Purkinje cell (primary cell): ENCODE measurements at places on chromosomes 16 and 17. TPM values are rescaled to one million over a fixed set of nuclear protein-coding genes. Genes with fewer than 3 reads are reported as not detected.

KRTAP4-1 gene
- not detected in 2 replicates for polyA plus RNA-seq

CES1 gene
- not detected in 2 replicates for polyA plus RNA-seq

ECI1 gene
- 2.8 and 7.7 TPM in 2 replicates for polyA plus RNA-seq

DNASE1L2 gene
- not detected in 2 replicates for polyA plus RNA-seq

CYB561 gene
- 11.4 TPM in 2 replicates for polyA plus RNA-seq

GAS7 gene
- polyA plus RNA-seq: 5.0 and 28.4 TPM in 2 replicates

ZSWIM7 gene
- 38.5 and 40.4 TPM in 2 replicates for polyA plus RNA-seq

CEP295NL gene
- polyA plus RNA-seq: not detected in 2 replicates

HYDIN gene
- polyA plus RNA-seq: 0.80 and 1.9 TPM in 2 replicates

NPIPB6 gene
- 1.0 TPM in 1 of 2 replicates, not detected in the other for polyA plus RNA-seq

CCL7 gene
- polyA plus RNA-seq: not detected in 2 replicates

KRTAP9-4 gene
- polyA plus RNA-seq: not detected in 2 replicates

CACNG3 gene
- polyA plus RNA-seq: 17.6 TPM in 1 of 2 replicates, not detected in the other

GPRC5C gene
- polyA plus RNA-seq: 2.0 and 2.9 TPM in 2 replicates

NUPR1 gene
- 3.3 and 5.8 TPM in 2 replicates for polyA plus RNA-seq

CD300E gene
- polyA plus RNA-seq: not detected in 2 replicates

MARVELD3 gene
- polyA plus RNA-seq: 0.08 and 0.88 TPM in 2 replicates

RUNDC3A gene
- polyA plus RNA-seq: 40.9 and 41.5 TPM in 2 replicates

PRSS27 gene
- 0.10 TPM in 1 of 2 replicates, not detected in the other for polyA plus RNA-seq

JPH3 gene
- polyA plus RNA-seq: 0.98 TPM in 1 of 2 replicates, not detected in the other

LPO gene
- polyA plus RNA-seq: not detected in 2 replicates

SAMD14 gene
- not detected in 2 replicates for polyA plus RNA-seq

CD300C gene
- not detected in 2 replicates for polyA plus RNA-seq

LITAFD gene
- polyA plus RNA-seq: not detected in 2 replicates

GAS2L2 gene
- not detected in 2 replicates for polyA plus RNA-seq

FGF11 gene
- polyA plus RNA-seq: 1.2 and 2.0 TPM in 2 replicates

KRT40 gene
- not detected in 2 replicates for polyA plus RNA-seq

OR4D1 gene
- 0.48 TPM in 1 of 2 replicates, not detected in the other for polyA plus RNA-seq

GPRC5B gene
- polyA plus RNA-seq: 3,631 and 4,196 TPM in 2 replicates

COL1A1 gene
- 0.15 TPM in 1 of 2 replicates, not detected in the other for polyA plus RNA-seq

OTOP3 gene
- polyA plus RNA-seq: not detected in 2 replicates

CASKIN1 gene
- 0.04 TPM in 1 of 2 replicates, not detected in the other for polyA plus RNA-seq

KRT23 gene
- 0.60 TPM in 1 of 2 replicates, not detected in the other for polyA plus RNA-seq

GCGR gene
- not detected in 2 replicates for polyA plus RNA-seq

MYH8 gene
- polyA plus RNA-seq: not detected in 2 replicates

HOXB7 gene
- polyA plus RNA-seq: not detected in 2 replicates

ACAP1 gene
- 4.1 and 5.8 TPM in 2 replicates for polyA plus RNA-seq

ZFP3 gene
- polyA plus RNA-seq: 2.5 and 3.4 TPM in 2 replicates

EVI2A gene
- 4.7 and 5.7 TPM in 2 replicates for polyA plus RNA-seq

KRTAP9-8 gene
- polyA plus RNA-seq: not detected in 2 replicates

GRIN2C gene
- polyA plus RNA-seq: 0.59 and 0.74 TPM in 2 replicates

ASPA gene
- polyA plus RNA-seq: 4.4 and 9.6 TPM in 2 replicates

PRR15L gene
- polyA plus RNA-seq: not detected in 2 replicates

TRIM72 gene
- not detected in 2 replicates for polyA plus RNA-seq

SLC25A11 gene
- 27.6 and 40.9 TPM in 2 replicates for polyA plus RNA-seq

ABAT gene
- 84.7 and 96.3 TPM in 2 replicates for polyA plus RNA-seq

KRT33A gene
- polyA plus RNA-seq: not detected in 2 replicates

RGS9 gene
- polyA plus RNA-seq: 31.1 and 36.0 TPM in 2 replicates

MAP2K4 gene
- 63.7 and 66.4 TPM in 2 replicates for polyA plus RNA-seq

TNFRSF13B gene
- polyA plus RNA-seq: not detected in 2 replicates

RBL2 gene
- 12.5 and 13.3 TPM in 2 replicates for polyA plus RNA-seq

TMEM98 gene
- polyA plus RNA-seq: 1.1 and 2.7 TPM in 2 replicates

TBC1D3L gene
- polyA plus RNA-seq: not detected in 2 replicates

KCNH6 gene
- 0.34 and 0.81 TPM in 2 replicates for polyA plus RNA-seq

ACSM2B gene
- not detected in 2 replicates for polyA plus RNA-seq
